ENCODE measurements at places on chromosomes 16 and 17.

DNA sequence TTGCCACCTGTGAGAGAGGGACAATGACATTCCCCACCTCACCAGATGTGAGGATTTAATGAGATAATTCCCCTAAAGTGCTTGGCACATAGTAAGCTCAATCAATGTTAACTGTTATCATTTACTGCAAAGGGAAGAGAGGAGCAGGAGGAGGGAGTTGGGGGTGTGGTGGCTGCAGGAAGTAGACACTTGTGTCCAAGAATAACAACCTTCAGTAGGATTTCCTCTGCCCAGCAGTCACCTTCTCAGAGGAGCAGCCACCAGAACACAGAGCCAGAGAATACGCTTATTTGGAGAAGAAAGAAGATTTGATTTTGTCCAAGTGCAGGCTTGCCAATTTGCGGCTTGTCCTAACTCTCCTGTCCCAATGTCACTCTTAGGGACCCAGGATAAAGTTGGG, 10.2 kb downstream of the CBX4 start:
- no peak for DNase-seq

DNA sequence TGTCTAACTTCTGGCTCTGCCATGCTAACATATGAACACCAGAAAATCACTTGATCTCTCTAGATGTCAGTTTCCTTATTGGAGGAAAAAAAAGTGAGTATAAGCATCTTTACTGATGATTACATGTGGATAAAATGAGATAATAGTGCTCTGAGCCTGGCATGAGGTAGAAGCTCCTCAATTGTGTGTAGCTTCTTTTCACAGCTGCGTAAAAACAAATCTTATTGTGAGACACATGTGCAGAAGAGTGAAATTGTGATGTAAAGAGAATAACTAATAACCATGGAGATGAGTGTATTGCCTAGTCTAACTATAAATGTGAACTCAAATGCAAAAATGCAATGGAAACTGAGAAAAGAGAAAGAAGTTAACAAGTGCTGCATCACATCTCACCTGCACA, 44.7 kb downstream of the CDH11 start:
- DNase-seq: no peak

DNA sequence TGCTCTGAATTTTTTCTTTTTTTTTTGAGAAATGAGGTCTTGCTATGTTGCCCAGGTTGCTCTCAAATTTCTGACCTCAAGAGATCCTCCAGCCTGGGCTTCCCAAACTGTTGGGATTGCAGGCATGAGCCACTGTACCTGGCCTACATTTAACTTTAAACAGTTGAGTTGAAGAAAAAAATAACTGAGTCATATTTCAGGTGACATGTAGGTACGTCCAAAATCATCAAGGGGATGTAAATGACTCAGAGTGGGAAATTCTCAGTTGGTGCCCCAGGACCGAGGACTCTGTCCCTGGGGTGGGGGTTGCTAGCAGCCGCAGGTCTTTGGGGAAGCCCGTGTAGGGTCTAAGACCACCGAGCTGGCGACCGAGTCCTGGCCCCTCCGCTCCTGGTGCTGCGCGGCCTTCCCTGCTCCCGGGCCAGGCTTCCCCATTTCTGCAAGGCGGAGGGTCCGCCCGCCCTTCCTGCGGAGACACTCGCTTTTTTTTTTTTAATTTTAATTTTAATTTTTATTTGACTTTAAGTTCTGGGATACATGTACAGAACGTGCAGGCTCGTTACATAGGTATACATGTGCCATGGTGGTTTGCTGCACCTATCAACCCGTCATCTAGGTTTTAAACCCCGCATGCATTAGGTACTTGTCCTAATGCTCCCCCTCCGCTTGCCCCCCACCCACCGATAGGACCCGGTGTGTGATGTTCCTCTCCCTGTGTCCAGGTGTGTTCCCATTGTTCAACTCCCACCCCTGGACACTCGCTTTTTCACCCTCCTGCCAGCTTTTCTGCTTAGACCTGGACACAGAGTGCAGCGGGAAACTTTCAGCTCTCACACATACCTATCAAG, 12.7 kb upstream of the N4BP1 start:
- DNase-seq: no peak

GRCh38 chr17:4772235-4772613, 538 bp downstream of the TM4SF5 start:
- DNase-seq: no peak

- DNase-seq: no peak
These were observed 45.6 kb downstream of the EMP2 start for GRCh38 chr16:10534748-10535147.

- no peak for DNase-seq
These were observed 50.7 kb upstream of the ADCY7 start for GRCh38 chr16:50215680-50216079.

DNA sequence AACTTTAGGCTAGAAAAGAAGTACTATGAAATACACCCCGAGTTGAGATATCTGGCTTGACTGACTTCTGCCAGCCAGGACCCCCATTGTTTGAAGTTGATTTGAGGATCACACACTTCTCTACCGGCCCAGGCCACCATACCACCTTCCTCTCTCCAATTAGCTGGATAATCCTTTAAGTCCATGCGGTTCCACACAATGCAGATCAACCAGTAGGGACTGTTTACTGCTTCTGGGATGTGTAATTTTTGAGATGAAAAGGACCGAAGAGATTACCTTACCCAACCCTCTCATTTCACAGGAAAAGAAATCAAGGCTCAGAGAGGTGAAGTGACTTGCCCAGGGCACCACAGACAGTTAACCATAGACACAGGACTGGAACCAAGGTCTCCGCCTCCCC, 20.5 kb downstream of the ERN1 start:
- no peak for DNase-seq

- no peak for DNase-seq
These were observed 152.4 kb downstream of the ABCC12 start for GRCh38 chr16:48003206-48003907.

DNA sequence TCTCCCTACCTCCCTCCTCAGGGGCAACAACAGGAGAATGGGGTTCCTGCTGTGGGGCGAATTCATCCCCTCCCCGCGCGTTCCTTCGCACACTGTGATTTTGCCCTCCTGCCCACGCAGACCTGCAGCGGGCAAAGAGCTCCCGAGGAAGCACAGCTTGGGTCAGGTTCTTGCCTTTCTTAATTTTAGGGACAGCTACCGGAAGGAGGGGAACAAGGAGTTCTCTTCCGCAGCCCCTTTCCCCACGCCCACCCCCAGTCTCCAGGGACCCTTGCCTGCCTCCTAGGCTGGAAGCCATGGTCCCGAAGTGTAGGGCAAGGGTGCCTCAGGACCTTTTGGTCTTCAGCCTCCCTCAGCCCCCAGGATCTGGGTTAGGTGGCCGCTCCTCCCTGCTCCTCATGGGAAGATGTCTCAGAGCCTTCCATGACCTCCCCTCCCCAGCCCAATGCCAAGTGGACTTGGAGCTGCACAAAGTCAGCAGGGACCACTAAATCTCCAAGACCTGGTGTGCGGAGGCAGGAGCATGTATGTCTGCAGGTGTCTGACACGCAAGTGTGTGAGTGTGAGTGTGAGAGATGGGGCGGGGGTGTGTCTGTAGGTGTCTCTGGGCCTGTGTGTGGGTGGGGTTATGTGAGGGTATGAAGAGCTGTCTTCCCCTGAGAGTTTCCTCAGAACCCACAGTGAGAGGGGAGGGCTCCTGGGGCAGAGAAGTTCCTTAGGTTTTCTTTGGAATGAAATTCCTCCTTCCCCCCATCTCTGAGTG, 5.9 kb upstream of the LASP1NB start:
- DNase-seq: no peak

- no peak for DNase-seq
These were observed 150.6 kb downstream of the CLEC16A start for GRCh38 chr16:11094857-11095565.

GRCh38 chr16:77211880-77212740, 12.9 kb downstream of the SYCE1L start:
- DNase-seq: peak; percentile 42

- no peak for DNase-seq
These were observed at the start of gene ALOX12B for GRCh38 chr17:8087075-8087951. ALOX12B (minus strand) TSS chr17:8087716; CDS start chr17:8087442, 274 bp downstream.

- no peak for DNase-seq
These were observed 66.3 kb downstream of the LITAF start for GRCh38 chr16:11520442-11520841.

- DNase-seq: no peak
These were observed 5.2 kb downstream of the TLCD2 start for GRCh38 chr17:1705004-1705403.

- DNase-seq: peak; percentile 79
These were observed 10.2 kb downstream of the RNF213 start for GRCh38 chr17:80270836-80271235.
